ENCODE measurements at places on chromosomes 11 and 22.

DNA sequence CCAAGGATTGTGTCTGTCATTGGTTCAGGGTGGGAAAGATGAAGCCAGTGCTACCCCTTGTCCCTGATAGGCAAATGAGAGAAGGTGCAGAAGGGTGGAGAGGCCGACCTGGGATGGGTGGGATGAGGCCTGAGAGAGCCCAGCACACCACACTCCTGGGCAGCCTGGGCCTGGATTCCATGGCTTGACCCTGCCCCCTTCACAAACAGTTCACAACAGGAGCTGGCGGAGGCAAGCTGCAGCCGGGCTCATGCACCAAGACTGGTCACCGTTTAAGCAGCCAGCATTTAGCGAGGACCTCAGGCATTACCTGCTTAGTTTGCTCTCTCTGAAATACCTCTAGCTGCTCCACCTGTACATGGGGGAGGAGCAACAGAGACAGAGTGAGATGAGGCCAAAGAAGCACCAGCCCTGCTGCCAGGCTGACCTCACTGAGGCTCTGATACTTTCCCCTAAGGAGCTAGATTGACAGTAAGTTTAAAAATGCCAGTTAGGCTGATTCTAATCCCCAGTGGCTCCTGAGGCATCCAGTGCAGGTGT lies 13.5 kb downstream of the IL18BP start:
- DNase-seq = no peak

- DNase-seq = no peak
Measured at GRCh38 chr11:78400702-78401101, 16.9 kb downstream of the GAB2 start.

DNA sequence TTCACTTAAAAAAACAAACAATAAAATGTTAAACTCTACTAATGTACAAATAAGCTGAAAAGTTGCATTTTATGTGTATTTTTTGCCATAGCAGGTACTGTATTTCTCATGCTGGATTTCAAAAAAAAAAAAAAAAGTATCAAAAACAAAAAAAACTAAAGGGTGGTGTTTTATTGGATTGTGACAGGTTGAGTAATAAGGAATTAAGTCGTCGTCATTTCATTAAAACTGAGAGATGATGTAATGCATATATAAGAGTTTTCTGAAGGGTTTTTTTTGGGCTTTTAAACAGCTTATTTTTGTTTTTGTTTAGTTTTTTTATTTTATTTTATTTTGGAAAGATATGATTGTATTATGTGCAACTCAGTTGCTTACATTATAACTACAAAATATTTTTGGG lies 10.9 kb upstream of the ADSL start:
- no peak for DNase-seq

GRCh38 chr11:12353534-12353933 lies 23.8 kb upstream of the PARVA start:
- no peak for DNase-seq

GRCh38 chr11:11318961-11319360 lies 34.1 kb downstream of the CSNK2A3 start:
- no peak for DNase-seq
